Urinary bladder (tissue), 4 donors: ENCODE measurements at places on chromosomes 12 and 14. TPM values are rescaled to one million over a fixed set of nuclear protein-coding genes. Genes with fewer than 3 reads are reported as not detected.

DACT1 gene
- 83.9 TPM for total RNA-seq

OTX2 gene
- not detected for total RNA-seq

CABP1 gene
- total RNA-seq = 4.9 TPM

ALDH1L2 gene
- total RNA-seq = 27.7 TPM

NFATC4 gene
- 41.8 TPM for total RNA-seq
